Activated naive CD4-positive, alpha-beta T cell treated with anti-CD3 and anti-CD28 coated beads, Interleukin-2, amount 50 U/mL, for 72 hours (primary cell): ENCODE measurements at places on chromosomes 3 and 15. TPM values are rescaled to one million over a fixed set of nuclear protein-coding genes. Genes with fewer than 3 reads are reported as not detected.

The VIPR1 gene
- 7.0 TPM for total RNA-seq

The CHST13 gene
- total RNA-seq, result not detected

The CLDN11 gene
- not detected for total RNA-seq

The TTLL13 gene
- total RNA-seq, result 1.0 TPM
